SK-N-SH treated with all-trans-retinoic acid at 6 μM for 48 hours (cell line): ENCODE measurements at places on chromosomes 13 and 19.

- ATAC-seq = no peak
Observed at GRCh38 chr13:62246581-62246980, 830.9 kb upstream of the PCDH20 start.

DNA sequence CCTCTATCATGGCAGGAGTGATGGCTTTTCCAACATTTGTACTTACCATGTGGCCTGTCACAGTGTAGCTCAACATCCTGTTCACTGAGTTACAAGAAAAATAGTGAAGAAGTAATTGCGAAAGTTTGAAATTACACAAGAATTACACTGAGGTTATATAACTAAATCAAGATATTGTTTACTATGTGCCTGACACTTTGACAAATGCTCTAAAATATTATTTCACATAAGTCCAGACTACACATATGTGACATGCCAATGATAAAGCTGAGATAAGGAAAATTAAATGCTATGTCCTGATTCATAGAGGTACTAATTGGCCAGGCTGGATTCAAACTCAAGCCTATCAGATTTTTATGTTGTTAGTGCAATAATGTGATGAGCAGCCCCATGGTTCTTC lies 451.7 kb downstream of the PCDH9 start:
- no peak for ATAC-seq

DNA sequence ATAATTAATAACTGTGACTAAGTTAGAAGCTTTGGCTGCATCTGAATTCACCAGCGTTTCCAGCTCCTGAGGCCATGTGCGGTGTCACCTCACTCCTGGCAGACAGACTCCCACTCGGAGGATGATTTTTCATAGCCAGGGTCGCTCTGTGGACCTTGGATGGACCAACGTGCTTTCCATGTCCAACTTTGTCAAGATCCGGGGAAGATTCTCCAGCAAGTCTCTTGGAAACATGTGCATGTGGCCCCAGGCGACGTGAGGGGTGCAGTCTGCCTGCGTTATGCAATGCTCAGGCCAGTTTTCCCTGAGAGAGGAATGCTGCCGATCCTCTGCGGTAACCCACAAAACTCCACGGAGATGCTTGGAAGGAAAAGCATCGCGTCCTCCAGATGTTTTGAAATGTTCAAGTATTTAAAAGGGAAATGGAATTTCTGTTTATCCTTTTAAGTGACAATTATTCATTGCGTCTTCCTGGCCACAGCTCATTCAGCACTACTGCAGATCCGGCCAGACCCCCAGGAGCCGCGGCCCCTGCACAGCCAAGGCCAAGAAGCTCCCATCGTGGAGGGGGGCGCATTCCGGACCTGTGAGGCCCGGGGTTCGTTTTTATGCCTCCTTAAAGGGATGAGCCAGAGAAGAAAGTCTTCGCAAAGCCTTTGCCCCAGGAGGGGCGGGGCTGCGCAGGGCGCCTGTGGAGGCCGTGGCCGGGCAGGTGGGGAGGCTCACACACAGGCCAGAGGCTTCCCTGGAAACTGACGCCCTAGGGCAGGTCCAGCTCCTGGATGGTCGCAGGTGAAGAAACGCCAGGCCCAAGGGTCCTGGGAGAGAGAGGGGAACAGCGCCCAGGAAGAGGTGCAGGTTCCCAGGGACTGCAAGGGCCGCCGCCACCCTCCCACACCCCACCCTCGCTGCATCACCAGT lies 46.0 kb downstream of the C13orf46 start:
- ATAC-seq = no peak

DNA sequence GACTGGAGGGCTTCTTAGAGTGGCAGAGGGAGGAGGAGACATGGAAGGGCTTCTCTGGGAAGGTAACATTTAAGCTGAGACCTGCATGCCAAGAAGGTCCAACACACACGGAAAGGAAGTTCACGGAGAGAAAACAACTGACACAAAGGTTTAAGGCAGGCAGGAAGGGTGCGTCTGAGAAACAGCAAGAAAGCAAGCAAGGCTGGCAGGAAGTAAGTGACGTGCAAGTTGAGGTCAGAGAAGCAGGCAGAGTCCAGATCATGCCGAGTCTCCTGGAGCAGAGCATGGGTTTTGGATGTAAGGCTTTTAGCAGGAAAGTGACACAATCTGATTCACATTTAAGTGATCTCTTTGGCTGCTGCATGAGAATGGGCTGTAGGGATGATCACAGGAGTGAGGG lies 60.5 kb downstream of the ATP7B start:
- no peak for ATAC-seq

DNA sequence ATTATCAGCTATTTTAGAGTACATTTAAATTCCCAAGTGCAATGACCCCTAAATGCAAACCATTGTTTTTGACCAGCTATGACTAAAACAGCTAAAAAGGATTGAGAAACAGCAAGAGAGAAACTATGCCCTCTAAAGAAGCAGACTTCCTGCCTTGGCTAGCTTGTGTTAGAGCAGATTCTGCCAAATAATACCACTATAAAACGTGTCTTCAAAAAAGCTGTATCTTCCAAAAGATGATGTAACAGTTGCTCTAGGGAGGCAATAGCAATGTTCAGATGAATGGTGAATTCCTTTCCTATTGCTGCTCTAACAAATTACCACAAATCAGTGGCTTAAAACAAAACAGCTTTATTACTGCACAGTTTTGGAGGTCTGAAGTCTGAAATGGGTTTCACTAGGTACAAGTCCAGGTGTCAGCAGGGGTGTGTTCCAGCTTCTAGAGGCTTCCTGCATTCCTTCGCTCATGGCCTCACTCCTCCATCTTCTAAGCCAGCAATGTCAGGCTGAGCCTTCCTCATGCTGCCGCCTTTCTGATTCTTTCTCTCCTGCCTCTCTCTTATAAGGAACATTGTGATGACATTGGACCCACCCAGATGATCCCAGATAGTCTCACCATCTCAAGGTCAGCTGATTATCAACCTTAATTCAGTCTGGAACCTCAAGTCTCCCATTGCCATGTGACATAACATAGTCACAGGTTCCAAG lies 84.5 kb downstream of the LRRC63 start:
- ATAC-seq = peak; percentile 64

DNA sequence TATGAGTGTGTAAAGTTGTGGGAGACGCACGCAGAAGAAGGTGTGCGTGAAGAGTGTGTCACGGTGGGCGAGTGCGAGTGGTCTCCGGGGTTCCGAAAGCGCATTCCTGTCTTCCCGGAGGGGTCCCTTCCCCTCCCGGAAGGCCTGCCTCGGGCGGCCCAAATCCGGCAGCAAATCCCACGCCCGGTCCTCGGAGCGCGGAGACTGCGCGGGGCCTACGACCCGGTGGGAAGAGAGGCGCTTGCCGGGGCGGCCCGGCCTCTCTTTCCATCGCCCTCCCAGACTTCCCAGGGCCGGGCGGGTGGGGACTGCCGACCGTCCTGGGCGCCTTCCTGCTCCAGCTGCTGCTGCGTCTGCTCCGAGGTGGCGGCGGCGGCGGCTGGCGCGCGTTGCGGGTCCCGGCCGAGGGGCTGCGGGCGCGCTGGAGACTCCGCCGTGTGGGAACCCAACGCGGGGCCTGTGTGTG lies 2.1 kb downstream of the ZIC5 start:
- ATAC-seq = no peak

DNA sequence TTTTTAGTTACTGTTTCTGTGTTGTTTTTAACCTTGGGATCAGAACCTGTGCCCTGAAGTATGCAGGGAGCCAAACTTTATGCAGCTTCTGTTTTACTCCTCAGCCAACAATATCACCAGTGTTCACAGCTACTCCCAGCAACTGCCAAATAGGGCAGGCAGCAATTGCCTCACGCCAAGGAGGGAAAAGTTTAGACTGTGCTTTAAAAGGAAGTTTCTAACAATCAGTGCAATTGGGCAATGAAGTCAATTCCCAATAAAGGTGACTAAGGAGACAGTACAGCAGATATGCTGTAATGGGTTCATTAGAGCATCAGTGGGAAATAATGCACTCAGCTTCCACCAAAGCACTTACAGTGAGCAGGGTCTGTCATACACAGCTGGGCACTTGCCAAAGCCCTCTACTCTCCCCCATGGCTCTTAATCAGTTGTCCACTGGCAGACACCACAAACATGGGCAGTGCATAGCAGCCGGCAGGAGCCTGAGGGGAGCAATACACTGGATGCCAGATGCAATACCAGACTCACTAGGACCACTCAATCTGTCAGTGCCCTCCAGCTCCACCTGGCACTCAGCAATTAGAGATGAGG lies 19.3 kb downstream of the ENOX1 start:
- peak; percentile 83 for ATAC-seq

- no peak for ATAC-seq
Observed at GRCh38 chr13:27968316-27969081, 616 bp downstream of the CDX2 start.

GRCh38 chr19:50551715-50552187 lies 16.5 kb downstream of the LRRC4B start:
- no peak for ATAC-seq

- no peak for ATAC-seq
Observed at GRCh38 chr19:10118960-10119359, 739 bp downstream of the EIF3G start.

- no peak for ATAC-seq
Observed at GRCh38 chr13:57813651-57814050, 182.1 kb downstream of the PCDH17 start.

DNA sequence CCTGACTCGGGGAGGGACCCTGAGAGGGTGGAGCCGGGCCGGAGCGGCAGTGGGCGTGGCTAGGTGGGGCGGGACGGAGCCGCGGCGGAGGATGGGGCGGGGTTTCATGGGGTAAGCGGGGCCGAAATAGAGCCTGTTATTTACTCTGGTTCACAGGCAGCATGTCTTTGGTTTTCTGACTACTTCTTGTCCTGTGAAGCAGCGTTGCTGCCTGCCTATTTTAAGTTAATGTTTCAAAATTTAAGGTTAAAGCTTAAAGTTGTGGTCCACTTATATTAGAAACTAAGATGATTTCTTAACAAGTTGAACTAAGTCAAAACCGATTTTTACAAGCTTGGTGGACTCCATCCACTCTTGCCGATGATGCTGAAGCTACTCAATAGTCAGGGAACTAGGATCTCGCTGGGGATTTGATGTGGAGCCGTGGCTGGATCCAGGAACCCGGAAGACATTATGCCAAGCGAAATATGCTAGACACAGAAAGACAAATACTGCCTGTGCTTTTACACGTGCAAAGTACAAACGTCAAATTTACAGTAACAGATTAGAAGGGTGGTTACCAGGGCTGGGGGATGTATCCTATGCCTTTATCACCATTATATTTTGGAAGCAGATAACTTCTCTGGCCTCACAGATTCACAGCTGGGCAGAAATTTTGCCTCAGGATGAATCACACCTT lies 433 bp upstream of the ZNF616 start:
- peak; percentile 96 for ATAC-seq

DNA sequence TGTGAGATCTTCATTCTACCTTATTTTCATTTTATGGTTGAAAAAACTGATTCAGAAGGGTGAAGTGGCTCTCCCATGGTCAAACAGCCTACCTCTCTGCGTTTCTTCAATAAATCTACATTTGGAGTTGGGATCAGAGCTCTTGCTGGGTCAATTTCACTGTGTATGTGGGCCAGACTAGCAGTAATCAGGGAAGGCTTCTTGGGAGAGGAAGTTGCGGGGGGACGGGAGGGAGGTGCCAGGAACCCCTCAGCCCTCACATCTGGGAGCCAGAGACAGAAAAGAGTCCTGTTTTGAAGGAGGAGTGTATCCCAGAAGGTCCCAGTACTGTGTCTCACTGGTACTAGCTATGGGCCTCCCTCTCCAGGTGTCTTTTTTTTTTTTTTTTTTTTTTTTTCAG lies 934 bp downstream of the KXD1 start:
- ATAC-seq = no peak

- ATAC-seq = no peak
Observed at GRCh38 chr13:102017248-102017647, 384.6 kb downstream of the FGF14 start.

GRCh38 chr19:40365613-40366401 lies 17.3 kb downstream of the PLD3 start:
- ATAC-seq = peak; percentile 96

DNA sequence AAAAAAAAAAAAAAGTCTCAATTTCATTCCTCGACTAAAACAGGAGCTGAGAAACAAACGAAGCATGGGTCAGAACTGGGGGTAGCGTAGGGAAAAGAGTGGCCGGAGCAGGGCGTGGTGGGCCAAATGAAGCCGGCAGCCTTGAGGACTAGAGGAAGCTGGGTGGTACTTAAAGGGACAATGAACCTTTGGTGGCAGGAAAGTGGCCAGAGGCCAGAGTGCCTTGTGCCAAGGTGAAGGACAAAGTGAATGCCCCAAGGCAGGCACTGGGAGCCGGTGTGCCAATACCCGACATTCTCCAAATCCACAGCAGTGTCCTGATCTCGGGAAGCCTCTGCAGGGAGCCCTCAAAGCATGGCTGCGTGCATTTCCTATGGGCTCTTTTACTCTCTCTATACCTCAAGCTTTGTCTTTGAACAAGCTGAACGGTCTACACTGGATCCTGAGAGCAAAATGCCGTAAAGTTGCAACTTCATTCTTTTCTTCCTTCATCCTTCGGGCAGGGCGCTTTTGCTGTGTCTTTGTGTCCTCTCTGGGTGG lies 195.0 kb upstream of the KL start:
- no peak for ATAC-seq

DNA sequence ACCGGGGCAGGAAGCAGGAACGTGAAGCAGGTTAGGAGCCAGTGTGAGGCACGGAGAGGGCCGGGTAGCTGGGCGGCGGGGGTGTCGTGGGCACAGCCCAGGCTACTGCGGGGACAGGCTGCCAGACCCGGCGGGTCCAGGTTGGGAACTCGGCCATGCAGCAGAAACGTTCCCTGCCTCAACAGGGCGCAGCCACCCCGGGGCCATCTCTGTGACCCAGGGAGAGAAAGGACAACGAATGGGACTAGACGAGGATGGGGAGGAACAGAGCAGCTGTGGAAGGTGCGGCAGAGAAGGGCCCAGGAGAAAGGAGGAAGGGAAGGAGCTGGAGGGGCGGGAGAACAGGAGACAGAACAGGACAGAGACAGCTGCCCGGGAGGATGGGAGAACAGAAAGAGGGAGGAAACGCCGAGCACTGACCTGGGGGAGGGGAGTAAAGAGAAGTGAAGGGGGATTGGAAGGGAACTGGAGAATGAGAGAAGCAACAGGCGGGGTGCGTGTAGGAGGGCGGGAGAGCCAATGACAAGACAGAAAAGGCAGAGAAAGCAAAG lies 12.9 kb upstream of the GARIN5A start:
- ATAC-seq = no peak; the same call in 2 of the 3 replicates

DNA sequence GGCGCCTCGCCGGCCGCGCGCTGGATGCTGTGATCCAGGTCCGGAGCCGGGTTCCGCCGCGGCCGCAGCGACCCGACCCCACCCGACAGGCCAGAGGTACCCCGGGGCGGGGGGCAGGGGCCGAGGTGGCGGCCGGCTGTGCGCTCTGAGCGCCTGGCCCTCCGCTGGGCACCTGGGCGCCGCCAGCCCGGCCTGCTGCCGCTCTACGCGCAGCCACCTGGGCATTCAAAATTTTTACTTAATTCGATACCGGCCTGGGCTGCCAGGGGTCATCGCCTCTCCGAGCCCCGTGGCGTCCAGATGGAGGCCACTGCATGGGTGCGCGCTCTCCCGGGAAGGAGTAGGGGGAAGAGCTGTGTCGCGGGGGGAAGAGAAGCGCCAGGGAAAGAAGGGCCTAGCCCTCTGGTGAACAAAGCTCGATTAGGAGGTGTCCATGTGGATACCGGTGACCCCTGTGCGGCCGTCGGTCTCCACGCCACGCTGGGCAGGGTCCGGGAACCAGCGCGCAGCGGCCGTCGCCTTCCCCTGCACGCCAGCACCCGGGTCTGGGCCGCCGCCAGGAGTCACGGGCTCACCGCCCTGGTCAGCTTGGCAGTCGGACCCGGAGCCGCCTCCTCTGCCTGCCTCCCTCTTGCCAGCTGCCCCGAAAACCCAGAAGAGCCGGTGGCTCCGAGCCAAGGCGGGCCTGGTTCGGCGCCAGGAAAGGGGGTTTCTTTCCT lies 666 bp downstream of the BIVM start:
- ATAC-seq = peak; percentile 31

GRCh38 chr19:39293394-39293793 lies 2.8 kb upstream of the IFNL1 start:
- no peak for ATAC-seq

GRCh38 chr19:47487551-47488515 lies 3.8 kb upstream of the KPTN start:
- no peak for ATAC-seq
